ENCODE measurements at places on chromosomes 6 and 20. TPM values are rescaled to one million over a fixed set of nuclear protein-coding genes. Genes with fewer than 3 reads are reported as not detected.

- DNase-seq: no peak
Measured at GRCh38 chr6:105726902-105727655, 324.2 kb upstream of the PREP start.

The RAET1L gene
- total RNA-seq: not detected

- no peak for DNase-seq
Measured at GRCh38 chr6:127131275-127131674, 12.8 kb downstream of the RSPO3 start.

The ACTL10 gene
- total RNA-seq: 1.5 TPM
